ENCODE measurements at places on chromosomes 13 and 19.
A peak's percentile ranks its signal among the peaks of the same experiment; 100 is the strongest.

GRCh38 chr13:42649831-42650230, 75.9 kb downstream of the TNFSF11 start:
- DNase-seq, result no peak

- DNase-seq, result no peak
Measured at GRCh38 chr13:98800078-98800477, 47.6 kb upstream of the SLC15A1 start.

GRCh38 chr19:28283592-28283991, 929.4 kb downstream of the UQCRFS1 start:
- DNase-seq, result no peak

- no peak for DNase-seq
Measured at GRCh38 chr13:45142440-45143345, 22.4 kb downstream of the GTF2F2 start.

- DNase-seq, result no peak
Measured at GRCh38 chr13:105764486-105764885, 771.0 kb downstream of the EFNB2 start.

DNA sequence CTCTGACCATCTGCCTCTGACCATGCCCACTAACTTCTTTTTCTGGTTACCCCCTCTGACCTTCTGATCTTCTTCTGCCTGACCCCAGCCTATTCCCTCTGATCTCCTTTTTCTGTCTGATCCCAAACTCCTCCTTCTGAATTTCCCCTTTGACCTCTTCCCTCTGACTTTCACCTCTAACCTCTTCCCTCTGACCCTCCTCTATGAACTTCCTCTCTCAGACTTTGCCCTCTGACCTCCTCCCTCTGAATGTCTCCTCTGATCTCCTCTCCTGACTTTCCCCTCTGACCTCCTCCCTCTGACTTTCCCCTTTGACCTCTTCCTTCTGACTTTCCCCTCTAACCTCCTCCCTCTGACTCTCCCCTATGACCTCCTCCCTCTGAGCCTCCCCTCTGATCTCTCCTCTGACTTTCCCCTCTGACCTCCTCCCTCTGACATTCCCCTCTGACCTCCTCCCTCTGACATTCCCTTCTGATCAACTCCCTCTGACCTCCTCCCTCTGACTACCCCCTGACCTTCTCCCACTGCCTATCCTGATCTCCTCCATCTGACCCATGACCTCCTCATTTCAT, 3.5 kb downstream of the COL5A3 start:
- no peak for DNase-seq

DNA sequence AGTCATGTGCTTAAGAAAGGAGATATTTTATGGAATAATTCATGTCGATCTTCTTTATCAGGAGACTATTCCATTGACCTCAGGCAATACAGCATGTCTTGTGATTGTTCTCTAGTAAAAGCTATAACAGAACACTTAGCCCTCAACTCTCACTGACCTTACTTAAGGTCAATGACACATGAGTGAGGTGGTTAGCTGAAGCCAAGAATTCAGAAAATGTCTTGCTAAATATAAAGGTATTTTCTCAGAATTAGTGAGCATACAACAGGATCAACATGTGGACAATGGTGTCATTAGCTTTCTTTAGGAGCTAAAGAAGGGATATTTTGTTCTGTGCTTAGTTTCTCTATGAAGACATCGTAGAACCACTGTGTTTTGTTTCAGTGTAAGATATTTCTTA, 1730.4 kb upstream of the SLC10A2 start:
- DNase-seq, result no peak

GRCh38 chr13:112894673-112895481, 74.1 kb upstream of the MCF2L start:
- DNase-seq, result peak; percentile 65

DNA sequence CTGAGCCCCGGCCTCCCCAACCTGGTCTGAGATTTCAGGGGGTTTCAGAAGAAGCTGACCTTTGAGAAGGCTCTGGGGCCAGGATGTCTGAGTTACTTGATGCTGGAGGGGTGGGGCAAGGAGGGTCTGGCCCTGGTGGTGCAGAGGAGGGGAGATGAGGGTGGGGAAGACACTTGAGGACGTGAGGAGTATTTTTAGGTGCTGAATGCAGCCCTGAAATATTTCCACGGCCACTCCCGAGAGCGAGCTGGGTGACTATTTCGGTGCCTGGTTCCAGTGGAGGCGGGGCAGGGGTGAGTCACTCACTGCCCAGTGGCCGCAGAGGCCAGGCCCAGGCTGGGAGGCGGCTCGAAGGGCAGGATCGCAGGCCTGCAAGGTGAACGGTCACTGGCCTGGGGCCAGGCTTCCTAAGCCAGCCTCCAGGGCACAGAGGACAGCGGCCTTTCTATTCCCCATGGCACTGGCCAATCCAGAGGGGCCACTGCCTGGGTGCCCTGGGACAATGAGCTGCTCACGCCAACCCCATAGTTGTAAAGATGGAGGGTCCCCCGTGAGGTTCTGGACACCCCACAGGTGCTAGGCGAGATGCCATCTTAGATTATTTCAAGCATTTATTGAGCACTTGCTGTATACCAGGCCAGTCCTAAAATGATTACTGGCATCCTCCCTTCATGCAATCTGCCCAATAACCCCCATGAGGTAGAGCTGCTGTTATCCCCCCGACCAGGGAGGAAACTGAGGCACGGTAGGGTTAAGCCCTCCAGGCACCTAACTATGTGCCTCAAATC, 19.7 kb upstream of the JUND start:
- no peak for DNase-seq

GRCh38 chr13:80458543-80458942, 117.6 kb upstream of the SPRY2 start:
- DNase-seq, result no peak

- peak; percentile 71 for DNase-seq
Measured at GRCh38 chr13:52405767-52406494, at the start of gene THSD1. TSS of gene THSD1 (minus strand) at chr13:52406172. CDS start at chr13:52402600, 3,572 bp downstream.

- DNase-seq, result no peak
Measured at GRCh38 chr19:19140476-19140875, 2.2 kb upstream of the TMEM161A start.

DNA sequence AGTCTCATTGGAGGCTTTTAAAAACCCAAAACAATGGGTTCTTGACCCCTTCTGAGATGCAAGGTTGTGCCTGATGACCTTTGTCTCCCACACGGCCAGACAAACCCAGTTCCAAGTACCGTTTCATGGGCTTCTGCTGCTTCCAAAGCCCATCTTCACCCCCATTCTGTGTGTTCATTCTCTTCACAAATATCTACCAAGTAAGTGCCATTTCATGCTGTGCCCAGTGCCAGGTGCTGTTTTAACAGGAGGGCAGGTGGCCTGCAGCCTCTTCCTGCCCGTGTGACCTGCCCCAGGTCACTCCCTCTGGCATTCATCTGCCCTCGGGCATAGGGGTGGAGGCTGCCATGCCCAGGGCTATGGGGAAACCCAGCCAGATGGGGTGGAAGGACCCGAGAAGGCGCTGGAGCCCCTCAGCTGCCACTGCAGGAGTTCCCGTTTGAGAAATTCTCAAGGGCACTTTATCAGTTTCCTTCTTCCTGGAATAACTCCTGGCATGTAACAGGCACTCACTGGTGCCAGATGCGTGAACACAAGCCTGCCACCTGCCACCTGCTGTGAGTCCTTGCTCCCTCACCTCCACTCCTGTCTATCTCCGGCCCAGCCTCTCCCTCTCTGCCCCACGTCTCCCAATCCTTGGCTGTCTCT, 12.5 kb downstream of the CAPN12 start:
- DNase-seq, result no peak

DNA sequence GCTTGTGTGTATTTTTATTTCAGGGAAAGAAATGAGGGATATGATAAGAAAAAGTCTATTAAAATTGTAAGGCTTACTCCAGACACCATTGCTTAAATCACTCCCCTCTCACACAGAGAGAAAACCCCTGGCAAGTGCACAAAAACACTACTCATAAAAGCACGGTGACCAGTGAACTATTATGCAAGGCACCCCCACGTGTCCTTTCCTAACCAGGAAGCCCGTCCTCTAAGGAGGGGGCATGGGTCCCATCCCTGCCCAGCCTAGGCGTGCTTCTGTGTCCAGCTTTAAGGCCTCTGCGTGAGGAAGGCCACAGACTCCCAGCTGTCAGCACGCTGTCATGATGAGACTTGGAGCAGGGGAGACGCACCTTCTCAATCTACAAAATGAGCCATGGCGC, 83.5 kb downstream of the SLC7A1 start:
- no peak for DNase-seq

- DNase-seq, result no peak
Measured at GRCh38 chr13:27635266-27635665, 13.6 kb downstream of the POLR1D start.

- DNase-seq, result no peak
Measured at GRCh38 chr13:83620530-83621220, 261.6 kb downstream of the SLITRK1 start.

DNA sequence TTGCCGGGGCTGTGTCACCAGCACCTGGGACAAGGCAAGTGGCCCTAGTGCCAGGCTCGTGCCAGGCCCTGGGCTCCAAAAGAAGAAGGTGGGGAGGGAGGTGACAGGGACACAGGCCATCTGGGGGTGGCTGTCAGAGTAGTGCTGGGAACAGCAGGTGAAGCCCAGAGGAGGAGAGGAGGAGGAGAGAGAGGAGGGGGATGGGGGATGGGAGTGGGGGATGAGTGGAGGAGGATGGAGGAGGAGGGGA, 18.7 kb downstream of the LSM4 start:
- no peak for DNase-seq

DNA sequence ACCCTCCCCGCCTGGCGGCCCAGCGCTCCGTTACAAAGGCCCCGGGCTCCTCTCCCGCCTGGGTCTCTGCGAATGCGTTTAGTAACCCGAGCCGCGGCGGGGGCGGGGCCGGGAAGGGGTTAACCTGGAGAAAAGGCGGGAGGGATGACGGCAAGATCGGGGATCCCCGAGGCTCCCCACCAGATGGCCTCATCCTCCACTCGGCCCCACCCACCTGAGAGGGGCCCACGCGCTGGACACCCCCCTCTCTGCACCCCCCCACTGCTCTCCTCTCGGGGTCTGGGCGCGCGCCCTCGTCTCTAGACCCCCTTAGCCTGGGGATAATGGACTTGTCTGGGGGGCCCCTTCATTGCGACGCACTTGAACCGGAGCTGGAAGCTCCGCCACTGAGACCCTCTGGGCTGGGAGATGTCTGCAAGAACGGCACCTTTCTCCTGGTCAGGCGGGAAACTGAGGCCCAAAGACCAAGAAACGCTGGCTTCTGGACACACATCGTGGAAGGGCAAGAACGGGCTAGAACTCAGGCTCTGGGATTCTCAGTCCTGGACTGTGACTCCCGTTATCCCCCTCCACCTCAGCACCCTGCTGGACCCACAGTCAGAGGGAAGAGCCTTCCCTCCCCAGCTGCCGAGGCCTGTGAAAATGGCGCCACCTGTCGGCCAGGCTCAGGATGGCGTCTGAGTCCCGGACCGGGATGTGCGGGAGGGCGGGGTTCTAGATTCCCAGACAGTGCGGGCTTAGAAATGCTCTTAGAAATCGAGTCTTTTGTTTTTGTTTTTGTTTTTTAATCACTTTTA, 2.9 kb upstream of the LTBP4 start:
- peak; percentile 97 for DNase-seq

- DNase-seq, result no peak
Measured at GRCh38 chr13:44032802-44033201, 153.1 kb downstream of the LACC1 start.

DNA sequence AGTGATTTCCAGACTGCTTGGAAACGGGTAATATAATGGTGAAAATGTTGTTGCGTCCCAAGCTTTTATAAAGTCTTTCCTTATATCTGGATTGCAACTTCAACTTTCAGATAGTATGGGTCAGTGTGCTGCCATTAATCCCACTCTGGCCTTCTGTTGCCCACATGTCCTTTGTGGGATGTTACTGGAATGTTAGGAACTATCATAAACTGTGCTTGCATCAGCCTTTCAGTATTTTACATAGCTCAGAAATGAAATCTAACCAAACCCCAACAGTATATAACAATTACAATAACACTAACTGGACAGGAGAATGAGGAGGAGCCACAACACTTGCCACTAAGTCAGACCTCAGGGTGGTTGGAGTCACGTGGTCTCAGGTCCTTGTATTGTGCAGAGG, 78.9 kb downstream of the LNX2 start:
- DNase-seq, result no peak

DNA sequence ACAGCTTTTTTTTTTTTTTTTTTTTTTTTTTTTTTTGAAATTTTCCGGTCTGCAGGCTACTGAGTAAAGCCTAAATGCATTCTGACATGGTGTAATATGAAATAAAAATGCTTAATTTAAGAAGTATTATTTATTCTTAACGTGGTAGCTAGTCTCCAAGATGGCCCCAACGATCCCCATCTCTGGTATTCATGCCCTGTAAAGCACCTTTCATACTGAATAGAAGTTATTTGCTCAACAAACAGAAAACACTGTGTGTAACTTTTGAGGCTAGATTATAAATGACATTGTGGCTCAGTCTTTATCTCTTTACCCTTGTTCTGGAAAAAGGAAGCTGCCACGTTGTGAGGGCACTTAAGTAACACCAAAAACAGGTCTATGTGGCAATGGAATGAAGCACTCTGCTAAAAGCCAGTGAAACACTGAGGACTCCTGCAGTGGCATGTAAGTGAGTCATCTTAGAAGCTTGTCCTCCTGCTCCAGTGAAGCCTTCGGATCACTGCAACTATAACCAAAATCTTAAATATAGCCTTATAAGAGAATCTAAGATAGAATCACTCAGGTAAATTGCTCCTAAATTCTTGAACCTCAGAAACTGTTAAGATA, 128.7 kb downstream of the UGGT2 start:
- DNase-seq, result peak; percentile 5

DNA sequence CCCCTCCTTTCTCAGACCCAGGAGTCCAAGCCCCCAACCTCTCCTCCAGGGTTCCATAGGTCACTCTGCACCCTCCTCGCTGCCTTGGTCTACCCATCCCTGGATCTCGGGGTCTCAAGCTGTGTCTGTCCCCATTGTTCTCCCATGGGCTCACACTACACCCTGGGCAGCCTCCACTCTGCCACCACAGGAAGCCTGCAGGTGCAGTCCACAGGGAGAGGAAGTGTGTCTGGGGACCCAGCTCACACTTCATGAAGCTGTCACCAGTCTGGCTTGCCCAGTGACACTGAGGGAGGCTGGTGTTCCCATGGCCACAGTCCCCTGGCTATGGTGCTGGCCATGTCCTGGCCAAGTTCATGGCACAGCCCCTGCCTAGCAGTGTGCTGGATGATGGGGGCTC, 5.3 kb downstream of the NECTIN2 start:
- no peak for DNase-seq

GRCh38 chr13:26477681-26478080, 79.8 kb upstream of the WASF3 start:
- no peak for DNase-seq

DNA sequence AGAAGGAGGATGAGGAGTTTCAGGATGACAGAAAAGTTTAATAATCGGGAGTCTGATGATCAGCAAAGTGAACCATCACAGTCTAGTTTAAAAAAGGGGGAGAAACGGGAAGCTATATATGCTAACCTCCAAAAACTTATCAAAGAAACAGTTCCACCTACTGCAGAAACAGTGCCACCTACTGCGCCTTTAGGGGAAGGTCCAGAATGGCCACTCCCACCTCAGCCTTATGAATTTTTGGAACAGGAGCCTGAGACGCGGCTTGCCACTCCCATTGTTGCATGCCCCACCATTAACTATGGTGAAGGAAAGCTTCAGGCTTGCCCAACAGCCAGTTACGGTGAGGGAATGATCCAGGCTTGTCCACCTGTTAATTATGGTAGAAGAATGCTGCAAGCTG, 929.0 kb downstream of the SLITRK6 start:
- peak; percentile 42 for DNase-seq

- peak; percentile 72 for DNase-seq
Measured at GRCh38 chr19:34254698-34255432, 511 bp downstream of the GARRE1 start.
